Ecto neural progenitor cell (in vitro differentiated cells): ENCODE measurements at places on chromosomes 4 and X.

DNA sequence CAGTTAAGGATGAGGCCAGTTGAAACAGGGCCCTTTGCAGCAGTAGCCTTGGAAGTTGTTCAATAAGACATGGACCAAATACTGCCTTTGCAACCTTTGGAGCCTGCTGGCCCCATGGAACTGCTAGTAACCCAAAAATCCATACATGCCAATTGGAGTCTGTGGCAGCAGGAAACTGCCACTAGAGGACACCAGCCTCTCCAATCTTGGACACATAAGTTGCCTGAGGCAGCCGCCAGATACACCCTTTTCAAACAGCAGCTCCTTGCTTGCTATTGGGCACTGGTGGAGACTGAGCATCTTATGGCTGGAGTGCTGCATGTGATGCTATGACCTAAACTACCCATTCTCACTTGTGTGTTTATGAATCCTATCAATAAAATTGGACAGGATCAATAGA, 14.8 kb upstream of the LAP3 start:
- DNase-seq = no peak

DNA sequence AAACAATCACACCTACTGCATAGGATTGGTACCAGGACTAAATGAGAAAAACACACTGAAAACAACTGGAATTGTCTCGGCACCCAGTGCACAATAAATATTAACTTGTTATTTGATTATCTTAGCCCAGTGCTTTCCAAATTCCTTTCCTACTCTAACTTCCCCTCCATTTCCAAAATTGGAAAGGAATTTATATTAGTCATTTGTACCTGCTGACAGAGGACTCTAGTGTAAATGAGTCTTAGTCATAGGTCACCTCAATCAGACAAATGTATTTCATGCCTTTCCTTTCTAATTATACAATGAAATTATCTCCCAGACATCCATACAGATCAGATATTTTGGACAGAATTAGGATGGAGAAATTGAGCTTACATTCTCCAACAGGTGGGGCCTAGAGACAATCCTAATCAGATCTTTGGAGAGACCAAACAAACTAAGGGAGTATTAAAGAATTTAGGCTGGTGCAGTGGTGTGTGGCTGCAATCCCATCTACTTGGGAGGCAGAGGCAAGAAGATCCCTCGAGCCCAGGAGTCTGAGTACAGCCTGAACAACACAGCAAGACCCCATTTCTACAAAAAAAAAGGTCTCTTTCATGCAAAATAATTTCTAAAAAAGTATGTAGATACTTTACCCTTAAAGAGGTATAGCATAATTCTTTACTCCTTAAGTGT, 10.1 kb downstream of the SH3D19 start:
- no peak for DNase-seq

DNA sequence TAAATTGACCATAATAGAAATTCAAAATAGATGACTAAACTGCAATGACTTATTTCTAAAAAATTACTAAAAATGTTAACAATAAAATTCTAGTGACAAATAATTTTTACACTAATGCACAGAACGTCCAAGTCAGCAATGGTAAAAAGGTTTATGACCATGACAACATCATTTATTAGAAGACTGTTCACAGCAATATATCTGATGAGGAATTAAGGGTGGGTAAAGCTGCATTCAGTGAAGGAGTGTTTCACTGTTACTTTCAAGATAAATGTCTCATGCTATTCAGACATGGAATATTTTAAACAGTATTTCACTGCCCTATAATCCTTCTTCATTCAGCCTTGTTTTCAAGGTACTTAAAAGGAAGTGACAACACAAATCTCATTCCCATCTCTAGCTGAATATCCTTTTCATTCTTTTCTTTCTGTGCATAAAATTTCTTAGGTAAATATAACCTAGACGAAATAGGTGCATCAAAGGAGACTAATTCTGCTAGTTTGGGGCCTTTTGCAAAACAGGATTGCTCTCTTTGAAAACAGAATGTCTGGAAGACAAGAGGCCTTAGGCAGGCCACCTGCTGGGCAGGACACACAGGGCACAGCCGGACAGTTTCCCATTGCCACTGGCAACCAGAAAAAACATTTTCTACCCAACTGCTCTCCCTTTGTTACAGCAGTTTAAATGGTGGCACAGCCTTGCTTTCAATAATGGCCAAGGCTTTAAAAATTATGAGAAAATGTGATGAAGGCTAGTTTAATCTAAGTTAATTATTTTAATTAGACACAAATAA, 600.3 kb downstream of the SPRY1 start:
- peak; percentile 62 for DNase-seq

- DNase-seq = no peak
Measured at GRCh38 chr4:184397516-184398163, 76.7 kb downstream of the IRF2 start.

DNA sequence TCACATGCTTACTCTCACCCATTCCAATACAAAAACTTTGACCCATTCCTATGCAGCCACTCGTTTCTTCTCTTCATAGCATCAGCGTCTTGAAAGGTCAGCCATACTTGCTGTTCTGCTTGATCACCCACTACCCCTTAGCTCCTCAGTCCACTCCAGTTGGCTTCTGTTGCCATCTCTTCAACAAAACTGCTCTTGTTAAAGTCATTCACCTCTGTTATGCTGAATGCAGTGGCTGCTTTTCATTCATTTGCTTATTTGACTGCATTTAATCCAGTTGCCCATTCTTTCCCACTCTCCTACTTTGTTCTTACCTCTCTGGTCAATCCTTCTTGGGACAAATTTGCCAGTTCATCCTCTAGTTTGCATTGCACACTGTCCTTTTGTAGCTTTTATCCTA, 24.9 kb downstream of the CEP135 start:
- no peak for DNase-seq

DNA sequence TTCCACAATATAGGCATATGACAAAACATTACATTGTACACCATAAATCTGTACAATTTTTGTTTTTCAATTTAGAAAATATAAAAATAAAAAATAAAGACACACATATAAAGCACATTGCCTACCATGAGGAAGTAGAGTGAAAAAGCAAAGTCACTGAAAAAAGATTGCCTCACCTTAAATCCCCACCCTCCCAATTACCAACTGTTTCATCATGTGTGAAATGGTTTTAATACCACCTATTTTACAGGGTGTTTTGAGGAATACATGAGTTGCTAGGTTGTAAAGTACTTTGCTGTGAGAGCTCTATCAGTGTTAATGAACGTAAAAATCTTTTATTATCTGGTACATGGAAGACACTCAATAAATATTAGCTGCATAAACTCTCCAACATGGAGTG, 373.6 kb upstream of the NDST3 start:
- no peak for DNase-seq

- no peak for DNase-seq
Measured at GRCh38 chr4:146371812-146372211, 149.9 kb downstream of the SLC10A7 start.

DNA sequence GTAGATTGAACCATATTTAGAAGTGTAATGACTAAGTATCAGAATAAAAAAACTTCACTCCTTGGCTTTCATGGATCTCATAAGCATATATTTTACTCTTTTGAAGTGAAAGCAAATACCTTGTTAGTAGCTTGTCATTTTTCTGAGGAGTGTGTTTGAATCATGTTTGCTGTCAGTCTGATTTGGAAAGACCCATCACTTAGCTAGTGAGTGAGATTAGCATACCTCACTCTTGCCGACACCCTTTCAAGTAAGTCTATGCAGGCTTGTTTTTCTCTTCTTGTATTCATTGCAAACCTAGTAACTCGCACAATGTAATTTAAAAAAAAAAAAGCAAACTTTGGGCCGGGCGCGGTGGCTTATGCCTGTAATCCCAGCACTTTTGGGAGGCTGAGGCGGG, 360.0 kb downstream of the ARHGAP24 start:
- DNase-seq = no peak

GRCh38 chr4:30882443-30882842, 162.3 kb downstream of the PCDH7 start:
- no peak for DNase-seq

- no peak for DNase-seq
Measured at GRCh38 chr4:5026371-5026770, 7.1 kb upstream of the CYTL1 start.

DNA sequence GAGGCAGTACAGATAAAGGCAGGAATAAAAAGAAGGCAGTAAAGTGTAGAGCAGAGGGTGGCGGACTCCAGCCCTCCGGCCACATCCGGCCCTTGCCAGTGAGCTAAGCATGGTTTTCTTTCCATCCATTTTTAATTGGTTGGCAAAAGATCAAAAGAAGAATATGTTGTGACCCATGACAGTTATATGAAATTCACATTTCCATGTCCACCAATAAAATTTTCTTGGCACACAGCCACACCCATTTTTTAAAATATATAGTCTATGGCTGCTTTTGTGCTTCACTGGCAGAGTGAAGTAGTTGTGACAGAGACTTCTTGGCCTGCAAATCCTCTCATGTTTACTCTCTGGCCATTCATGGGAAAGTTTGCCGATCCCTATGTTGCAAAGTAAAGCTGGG, 29.8 kb downstream of the SLC9A6 start:
- DNase-seq = no peak

DNA sequence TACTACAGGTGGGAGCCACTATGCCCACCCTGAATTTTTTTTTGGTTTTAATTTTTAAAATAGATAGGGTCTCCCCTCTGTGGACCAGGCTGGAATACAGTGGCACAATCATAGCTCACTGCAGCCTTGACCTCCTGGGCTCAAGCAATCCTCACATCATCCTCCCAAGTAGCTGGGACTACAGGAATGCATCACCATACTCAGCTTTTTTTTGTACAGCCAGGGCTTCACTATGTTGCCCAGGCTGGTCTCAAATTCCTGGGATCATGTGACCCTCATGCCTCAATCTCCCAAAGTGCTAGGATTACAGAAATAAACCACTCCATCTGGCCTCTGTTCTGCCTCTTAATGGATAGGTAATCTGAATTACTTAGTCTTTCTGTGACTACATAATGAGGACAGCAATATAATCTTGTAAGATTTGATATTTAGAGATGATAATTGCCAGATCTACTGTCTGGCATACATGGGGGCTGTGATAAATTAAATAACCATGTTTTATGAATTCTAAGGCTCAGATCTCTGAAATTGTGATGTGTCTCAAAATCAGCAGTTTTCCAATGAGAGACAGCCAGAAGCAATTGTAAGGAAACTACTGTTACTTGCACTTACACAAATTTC, 26.7 kb downstream of the PDS5A start:
- DNase-seq = no peak

GRCh38 chr4:6732441-6733357, 16.7 kb downstream of the BLOC1S4 start:
- no peak for DNase-seq

DNA sequence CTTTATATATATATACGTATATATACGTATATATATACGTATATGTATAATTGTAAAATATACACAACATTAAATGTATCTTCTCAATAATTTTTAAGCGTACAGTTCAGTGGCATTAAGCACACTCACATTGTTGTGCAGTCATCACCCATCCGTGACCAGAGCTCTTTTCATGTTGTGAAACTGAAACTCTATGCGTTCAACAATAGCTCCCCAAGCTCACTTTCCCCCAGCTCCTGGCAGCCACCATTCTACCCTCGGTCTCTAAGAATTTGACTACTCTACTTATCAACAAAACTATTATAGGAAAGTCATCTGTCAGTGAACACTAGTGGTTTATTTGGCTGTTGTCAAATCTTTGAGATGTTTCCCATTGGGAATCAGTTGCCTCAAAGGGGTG, 621.8 kb upstream of the GALNT7 start:
- DNase-seq = no peak

DNA sequence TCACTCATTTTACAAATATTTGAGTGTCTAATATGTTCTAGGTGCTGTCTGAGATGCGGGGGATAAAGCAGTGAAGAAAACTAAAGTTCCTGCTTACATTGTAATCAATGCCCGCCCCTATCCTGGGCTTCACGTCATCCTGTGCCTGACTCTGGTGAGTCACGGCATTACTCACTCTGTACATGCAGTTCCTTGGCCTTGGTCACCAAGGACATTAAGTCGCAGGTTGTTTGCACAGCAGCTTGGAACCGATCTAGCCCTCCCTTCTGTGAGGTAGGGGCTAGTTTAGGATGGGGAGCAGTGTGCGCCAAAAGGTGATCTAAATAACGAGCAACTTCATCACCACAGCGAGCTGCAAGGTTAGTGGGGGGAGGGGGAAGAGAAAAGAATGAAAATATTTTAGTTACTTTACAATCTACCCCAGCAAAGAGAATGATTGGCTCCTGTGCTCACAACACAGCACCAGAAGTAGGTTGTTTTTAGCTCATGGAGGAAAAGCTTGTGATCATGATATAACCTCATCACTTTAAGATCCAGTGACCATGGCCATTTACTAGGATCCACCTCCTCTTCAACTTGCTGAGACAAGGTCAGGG, 48.0 kb upstream of the HDAC8 start:
- no peak for DNase-seq

GRCh38 chr4:87532907-87533306, 3.7 kb upstream of the SPARCL1 start:
- no peak for DNase-seq

- DNase-seq = peak; percentile 82
Measured at GRCh38 chr4:27084685-27085361, 224.2 kb downstream of the STIM2 start.

- no peak for DNase-seq
Measured at GRCh38 chr4:153494562-153494961, 28.4 kb downstream of the TMEM131L start.

DNA sequence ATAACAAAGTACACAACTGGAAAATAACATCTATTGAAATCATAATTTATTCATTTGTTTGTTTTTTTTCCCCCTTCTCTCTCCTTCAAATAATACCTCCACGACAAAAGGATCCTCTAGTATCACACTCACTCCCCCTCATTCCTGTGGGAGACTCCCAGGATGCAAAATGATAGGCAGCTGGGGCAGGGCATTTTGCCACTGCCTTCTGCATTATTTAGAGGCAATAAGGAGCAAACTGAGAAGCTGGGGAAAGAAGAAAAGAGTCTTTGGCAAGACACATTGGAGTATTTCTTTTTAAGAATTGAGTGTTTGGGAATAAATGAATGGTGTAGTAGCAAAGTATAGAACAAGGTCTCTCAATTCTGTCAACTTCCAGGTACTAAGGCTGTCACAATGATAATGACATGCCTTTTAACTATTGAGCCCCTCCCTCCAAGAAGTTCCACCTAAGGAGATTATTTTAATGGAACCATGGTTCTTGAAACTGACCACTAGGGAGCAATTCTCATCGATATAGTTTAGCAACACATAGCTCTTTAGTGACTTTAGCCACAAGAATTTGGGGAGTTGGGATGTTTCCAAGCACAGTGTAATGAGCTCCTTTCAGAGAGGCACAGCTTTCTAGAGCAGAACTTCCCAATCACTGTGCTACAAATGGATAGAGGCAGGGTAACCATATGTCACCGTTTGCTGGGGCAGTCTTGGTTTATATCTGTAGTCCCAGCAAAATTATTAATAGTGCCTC, 303.3 kb downstream of the FRMPD4 start:
- no peak for DNase-seq

GRCh38 chrX:39164212-39164611, 363.0 kb downstream of the MID1IP1 start:
- DNase-seq = peak; percentile 3

DNA sequence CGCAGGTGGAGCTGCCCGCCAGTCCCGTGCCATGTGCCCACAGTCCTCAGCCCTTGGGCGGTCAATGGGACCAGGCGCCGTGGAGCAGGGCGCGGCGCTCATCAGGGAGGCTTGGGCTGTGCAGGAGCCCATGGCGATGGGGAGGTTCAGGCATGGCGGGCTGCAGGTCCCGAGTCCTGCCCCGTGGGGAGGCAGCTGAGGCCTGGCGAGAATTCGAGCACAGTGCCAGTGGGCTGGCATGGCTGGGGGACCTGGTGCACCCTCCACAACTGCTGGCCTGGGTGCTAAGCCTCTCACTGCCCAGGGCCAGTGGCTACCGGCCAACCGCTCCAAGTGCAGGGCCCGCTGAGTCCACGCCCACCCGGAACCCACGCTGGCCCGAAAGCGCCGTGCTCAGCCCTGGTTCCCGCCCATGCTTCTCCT, 646.5 kb downstream of the GABRG1 start:
- DNase-seq = no peak
